ENCODE measurements at places on chromosomes 11 and 22.

- no peak for DNase-seq
Observed at GRCh38 chr11:16792426-16792825, 54.0 kb downstream of the C11orf58 start.

- DNase-seq: peak; percentile 50
Observed at GRCh38 chr22:49929211-49929979, 11.0 kb downstream of the CRELD2 start.

DNA sequence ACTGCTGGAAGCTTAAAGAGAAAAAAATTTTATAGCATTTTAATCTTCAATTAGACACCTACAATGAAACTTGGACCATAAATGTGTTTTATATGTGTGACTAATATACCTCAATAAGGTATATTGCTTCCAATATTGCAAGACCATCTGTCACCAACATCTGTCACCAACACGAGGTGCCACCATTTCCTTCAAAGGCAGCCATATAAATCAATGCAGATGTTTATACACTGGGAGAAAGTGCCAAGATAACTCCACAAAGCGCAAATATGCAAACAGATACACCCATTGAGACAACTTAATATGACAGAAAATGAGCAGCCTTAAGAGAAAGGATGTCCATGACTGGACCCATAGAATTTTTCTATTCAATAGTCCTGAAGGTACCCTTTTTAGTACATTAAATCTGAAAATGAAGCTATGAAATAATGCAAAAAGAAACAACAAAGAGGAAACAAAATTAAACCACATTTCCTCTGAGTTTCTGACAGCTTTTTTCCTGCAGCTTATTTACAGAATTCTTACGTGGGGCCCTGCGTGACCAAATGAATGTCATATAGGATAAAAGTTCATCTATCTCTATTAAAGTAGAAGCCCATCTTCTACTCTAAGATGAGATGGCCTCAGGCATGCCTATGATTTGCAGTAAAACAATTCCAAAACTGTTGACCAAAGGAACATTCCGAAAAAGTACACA is 12.5 kb downstream of the MPZL3 start:
- DNase-seq: no peak

DNA sequence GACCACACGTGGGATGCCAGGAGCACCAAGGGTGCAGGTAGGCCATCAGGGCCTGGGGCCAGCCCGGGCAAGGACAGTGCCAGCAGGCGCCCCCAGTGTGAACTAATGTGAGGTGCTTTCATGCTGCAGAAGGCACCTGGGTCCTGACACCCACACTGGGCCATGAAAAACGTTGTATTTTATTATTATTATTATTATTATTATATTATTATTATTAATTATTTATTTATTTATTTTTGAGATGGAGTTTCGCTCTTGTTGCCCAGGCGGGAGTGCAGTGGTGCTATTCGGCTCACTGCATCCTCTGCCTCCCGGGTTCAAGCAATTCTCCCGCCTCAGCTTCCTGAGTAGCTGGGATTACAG is 1267.3 kb downstream of the BRD1 start:
- DNase-seq: no peak

DNA sequence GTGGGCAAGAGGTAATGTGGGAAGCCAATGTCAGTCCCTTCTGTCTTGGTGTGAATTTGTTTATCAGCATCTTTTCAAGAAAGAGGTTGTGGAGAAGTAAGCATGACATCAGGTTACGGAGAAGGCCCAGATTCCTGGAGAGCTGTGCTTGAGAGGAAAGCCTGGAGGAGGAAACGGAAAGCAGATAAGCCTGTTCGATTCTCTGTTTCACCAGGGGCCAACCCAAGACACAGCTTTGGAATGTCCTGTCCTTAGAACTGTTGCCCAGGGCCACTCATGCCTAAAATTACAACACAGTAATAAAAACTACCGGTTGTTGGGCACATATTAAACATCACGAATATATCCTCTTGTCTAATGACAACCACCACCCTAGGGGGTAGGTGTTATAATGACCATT is 148.5 kb downstream of the NAV2 start:
- no peak for DNase-seq

DNA sequence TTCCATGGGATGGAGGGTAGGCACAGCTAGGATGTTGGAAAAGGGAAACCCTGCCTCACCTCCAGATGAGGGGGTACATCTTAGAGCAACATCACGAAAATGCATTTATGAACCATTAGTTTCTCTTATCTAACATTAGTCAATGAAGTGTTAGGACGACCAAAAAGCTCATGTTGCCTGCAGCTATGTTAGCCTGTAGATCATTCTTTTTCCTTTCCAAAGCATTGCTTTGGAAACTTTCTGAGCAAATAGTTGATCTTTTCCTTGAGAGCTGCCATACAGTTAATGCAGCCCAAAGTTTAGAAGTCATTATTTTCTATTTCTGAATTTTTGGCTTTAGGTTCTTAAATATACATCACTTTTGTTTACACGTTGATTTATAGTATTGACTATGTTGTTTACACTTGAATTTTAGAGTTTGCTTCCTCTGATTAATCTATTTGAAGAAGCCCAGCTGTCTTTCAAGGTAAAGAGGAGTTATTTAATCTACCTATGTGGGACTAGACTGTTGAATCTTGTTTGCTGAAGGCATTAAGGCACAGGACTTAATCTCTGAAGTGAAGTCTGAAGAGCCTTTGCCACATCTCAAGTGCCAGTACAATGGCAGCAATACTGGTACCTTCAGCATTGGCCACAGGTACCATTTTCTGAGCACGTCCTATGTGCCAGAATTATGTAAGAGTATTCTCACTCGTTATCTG is 11.0 kb downstream of the POU2AF3 start:
- DNase-seq: no peak

GRCh38 chr11:67387518-67387917 is 4.3 kb upstream of the RAD9A start:
- DNase-seq: no peak

DNA sequence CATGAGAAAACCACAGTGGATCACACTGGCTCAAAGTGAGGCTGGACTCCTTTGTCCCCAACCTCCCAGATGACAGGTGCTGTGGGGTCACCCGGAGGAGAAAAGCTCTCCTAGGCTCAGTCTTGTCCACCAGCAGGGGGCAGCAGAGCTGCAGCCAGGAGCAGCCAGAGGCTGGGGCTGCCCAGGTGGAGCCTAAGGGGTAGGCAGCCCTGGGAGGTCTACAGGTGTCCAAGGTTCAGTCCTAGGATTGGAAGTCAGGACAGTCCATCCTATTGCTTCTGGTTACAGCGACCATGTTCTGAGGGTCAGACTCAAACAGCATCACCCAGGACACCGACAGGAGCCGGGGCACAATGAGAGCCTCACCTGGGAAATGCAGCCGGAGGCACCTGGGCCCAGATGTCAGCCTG is 77.6 kb upstream of the IGLL5 start:
- DNase-seq: peak; percentile 20

- no peak for DNase-seq
Observed at GRCh38 chr22:47769652-47770051, 1007.2 kb downstream of the TBC1D22A start.

- DNase-seq: no peak
Observed at GRCh38 chr11:115194802-115195110, 309.5 kb downstream of the CADM1 start.

Data from stimulated activated CD8-positive, alpha-beta memory T cell treated with anti-CD3 and anti-CD28 coated beads, Interleukin-4, amount 100 ng/mL, for 4 hours (primary cell).